ENCODE measurements at places on chromosomes 12 and 14. TPM values are rescaled to one million over a fixed set of nuclear protein-coding genes. Genes with fewer than 3 reads are reported as not detected.

- H3K27ac ChIP-seq = no peak overlapping the region
- H3K27me3 ChIP-seq = no peaks in the 10 kb centered on the region
- no peaks in the 10 kb centered on the region for H3K36me3 ChIP-seq
- peaks cover 12% of the 10 kb centered on the region for H3K4me1 ChIP-seq
- no peak overlapping the region for H3K4me3 ChIP-seq
Measured at GRCh38 chr12:96404696-96405095, 4.5 kb upstream of the CDK17 start.

DNA sequence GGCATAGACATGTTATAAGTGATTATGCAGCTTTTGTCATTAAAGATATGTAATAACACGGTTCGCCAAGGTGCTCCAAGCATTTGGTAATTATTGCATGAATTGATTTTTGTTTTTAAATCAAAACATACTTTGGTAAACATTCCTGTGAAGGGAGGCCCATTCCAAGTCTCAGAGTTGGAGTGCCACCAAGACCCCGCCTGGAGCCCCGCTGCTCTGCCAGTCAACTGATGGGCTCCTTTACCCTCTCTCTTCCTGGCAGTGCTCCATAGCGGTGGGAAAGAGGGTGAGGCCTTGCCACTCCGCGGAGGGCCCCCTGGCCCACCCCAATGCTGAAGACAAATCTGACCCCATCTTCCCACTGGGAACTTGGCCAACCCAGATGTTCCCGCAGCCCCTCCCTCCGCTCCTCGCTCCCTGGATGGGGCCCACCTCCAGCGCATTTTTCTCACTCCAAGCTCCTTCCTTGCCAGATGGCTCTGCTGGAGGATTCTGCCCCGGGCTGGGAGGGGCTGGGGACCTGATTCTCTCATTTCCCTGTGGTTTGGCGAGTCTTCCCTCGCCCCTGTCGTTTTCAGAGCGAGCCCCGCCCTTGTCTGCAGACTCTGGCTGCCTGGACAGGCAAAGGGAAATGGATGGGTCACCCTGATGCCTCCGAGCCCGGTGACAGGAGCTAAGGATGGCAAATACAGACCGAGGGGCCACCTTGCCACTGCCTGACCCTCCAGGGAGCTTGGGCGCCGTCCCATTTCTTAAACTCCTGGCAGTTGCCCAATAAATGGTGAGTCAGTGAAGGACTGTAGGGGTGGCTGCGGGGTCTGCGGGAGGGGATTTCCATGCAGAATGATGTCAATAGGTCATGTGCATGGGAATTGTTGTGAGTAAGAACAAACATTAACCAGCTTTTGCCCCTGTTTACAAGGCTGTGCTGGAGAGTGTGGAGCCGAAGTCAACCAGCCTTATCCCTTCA lies 9.2 kb upstream of the PAPLN start:
- H3K36me3 ChIP-seq = peaks cover 38% of the 10 kb centered on the region
- peak; percentile 86 for DNase-seq
- peak overlapping the region; percentile 94 for H3K27ac ChIP-seq
- peaks cover 11% of the 10 kb centered on the region for H3K27me3 ChIP-seq

The SLC4A8 gene
- total RNA-seq = 1.1 TPM

GRCh38 chr12:52053536-52054209 lies 2.4 kb downstream of the NR4A1 start:
- H3K4me3 ChIP-seq = no peak overlapping the region
- H3K4me1 ChIP-seq = peaks cover 22% of the 10 kb centered on the region
- peaks cover 11% of the 10 kb centered on the region for H3K27me3 ChIP-seq
- no peak overlapping the region for H3K27ac ChIP-seq

The WDR20 gene
- 24.8 TPM for total RNA-seq

DNA sequence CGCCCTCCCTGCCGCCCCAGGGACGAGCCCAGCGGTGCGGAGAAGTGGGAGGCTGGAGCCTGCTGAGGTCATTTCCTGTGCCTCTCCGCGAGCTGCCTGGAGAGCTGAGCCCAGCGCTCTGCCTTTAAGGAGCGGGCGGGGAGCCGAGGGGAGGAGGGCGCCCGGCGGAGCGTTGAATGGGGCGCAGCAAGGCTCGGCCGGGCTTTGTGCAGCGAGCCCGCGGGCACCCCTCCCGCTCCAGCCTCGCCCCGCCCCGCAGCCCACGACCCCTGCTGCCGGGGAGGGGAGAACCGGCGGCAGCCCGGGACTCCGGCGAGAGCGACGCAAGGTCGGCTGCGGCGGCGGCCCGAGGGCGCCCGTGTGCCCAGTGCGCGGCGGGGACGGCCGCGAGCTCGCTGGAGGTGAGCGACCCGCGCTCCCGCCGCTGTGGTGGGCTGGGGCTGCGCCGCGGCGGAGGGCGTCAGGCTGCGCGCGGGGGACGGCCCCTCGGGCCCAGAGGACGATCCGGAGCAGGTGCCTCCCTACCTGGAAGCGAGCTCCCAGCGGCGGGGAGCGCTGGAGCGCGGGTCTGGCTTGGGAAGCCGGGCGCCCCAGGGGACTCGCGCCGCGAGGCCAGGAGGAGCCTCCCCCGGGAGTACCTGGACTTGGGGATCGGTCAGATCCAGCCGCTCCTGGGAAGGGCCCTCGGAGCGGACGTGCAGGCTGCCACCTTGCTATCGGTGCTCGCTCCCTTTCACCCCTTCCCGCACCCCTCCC lies at the start of gene PLEKHH1:
Gene PLEKHH1, plus strand, starts transcription at position 293 of the 756 bp plus-strand sequence. CDS start 8,578 bp downstream, outside the sequence.
- no peaks in the 10 kb centered on the region for H3K27me3 ChIP-seq
- no peak within 1 kb of the TSS for H3K27ac ChIP-seq
- no peaks in the 10 kb centered on the region for H3K36me3 ChIP-seq
- H3K4me1 ChIP-seq = no peaks in the 10 kb centered on the region

The SMCO2 gene
- total RNA-seq = 0.37 TPM

DNA sequence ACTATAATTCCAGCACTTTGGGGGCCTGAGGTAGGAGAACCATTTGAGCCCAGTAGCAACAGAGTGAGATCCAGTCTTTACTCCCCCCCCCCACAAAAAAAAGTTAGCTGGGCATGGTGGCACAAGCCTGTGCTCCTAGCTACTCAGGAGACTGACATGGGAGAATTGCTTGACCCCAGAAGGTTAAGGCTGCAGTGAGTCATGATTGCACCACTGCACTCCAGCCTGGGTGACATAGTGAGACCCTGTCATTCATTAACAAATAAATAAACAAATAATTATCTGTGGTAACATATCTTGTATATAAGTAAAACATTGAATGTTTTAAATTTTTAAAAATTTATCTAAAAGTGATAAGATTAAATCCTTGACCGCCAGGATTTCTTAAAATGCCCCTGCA lies 4.8 kb downstream of the ENTPD5 start:
- H3K4me1 ChIP-seq = peaks cover 6% of the 10 kb centered on the region
- H3K27me3 ChIP-seq = no peaks in the 10 kb centered on the region
- no peak overlapping the region for H3K27ac ChIP-seq
- DNase-seq = peak; percentile 31

DNA sequence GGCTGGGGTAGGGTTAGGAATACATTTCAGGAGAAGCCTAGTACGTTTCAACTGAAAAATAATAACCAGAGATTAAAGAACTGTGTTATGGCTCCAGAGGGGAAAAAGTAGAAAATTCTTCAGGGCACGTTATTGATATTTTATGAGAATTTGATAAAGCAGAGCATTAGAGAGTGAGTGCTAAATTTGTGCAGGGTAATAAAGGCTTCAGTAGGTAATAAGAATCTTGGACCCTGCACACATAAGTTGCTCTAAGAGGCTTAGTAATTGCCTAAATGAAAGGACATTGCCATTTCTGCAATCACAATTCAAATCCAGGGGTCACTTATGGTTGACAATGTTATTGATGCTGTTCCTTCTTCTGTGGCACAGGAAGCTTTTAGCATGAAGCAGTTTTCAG lies 439.4 kb upstream of the DCN start:
- no peak for DNase-seq
- peaks cover 14% of the 10 kb centered on the region for H3K4me1 ChIP-seq
- no peak overlapping the region for H3K27ac ChIP-seq
- no peaks in the 10 kb centered on the region for H3K27me3 ChIP-seq

The PDE3A gene
- not detected for total RNA-seq

The USP44 gene
- total RNA-seq = not detected

GRCh38 chr12:26100666-26101349 lies 24.0 kb downstream of the BHLHE41 start:
- no peaks in the 10 kb centered on the region for H3K27me3 ChIP-seq
- peaks cover 5% of the 10 kb centered on the region for H3K36me3 ChIP-seq
- no peak for DNase-seq
- H3K4me3 ChIP-seq = no peak overlapping the region
- no peak overlapping the region for H3K27ac ChIP-seq

DNA sequence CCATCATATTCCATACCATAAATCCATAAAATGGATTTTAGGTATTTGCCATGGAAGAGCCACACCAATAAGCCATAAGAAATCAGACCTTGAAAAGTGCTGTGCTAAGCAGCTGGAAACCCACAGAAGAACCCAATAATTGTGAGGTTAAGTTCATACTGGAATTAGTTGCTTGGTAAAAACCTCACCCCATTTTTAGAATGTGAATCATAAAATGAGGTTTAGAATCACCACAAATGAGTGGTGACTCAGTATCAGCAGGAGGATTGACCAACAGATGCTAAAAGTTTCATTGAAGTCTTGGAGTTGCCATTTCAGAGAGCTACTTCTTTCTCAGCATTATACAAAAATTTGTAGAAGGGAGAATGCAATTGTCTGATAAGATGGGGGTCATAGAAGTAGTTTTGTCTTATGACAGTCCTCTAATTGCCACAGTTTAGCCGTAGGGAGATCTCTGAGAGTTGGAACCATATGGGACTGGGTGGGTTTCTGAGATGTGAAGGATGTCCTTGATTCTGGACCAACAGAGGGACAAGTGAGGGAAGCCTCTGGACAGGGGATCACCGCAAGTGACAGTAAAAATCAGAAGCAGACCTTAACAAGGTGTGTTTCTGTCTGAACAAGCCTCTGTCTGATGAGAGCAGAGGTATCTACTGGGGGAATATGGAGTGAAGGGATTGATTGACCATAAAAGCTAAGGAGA lies 1.4 kb upstream of the STON2 start:
- H3K27ac ChIP-seq = peak overlapping the region; percentile 99
- DNase-seq = peak; percentile 91
- H3K36me3 ChIP-seq = peaks cover 7% of the 10 kb centered on the region

DNA sequence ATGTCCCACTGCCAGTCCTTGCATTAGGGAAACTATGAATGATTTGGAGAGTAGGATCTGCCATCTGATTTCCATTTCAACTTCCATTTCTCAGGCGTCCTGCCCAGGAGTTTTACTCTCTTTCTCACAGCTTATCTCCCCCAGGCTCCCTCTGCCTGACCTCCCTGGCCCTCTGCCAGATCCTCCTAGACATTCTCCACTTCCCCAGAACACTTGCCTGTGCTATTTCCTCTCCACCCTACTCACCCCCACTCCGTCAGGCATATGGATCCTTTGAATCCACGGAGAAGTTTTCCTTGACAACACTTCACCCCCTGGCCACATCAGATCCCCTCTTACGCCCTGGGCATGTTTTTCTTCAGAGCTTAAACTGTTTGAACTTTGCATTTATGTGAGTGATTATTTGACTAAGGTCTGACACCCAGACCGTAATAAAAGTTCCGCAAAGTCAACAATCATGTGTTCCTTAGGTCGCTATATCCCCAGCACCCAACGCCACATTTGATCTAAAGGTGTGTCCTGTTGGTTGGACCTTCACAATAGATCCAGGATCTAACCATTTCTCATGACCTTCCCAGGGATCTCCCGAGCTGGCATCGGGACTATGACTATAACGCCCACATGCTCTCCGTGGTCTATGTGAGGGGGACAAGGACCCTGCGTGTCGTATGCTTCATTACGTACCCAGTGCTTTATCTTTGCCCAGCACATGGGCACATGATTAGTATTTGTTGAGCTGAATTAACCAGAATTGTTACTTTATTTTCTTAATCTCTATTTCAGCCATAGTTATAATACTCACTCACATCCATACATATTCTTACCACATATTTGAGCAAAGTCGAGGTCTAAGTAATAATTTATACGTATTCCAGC lies 255.8 kb upstream of the FOXN3 start:
- no peaks in the 10 kb centered on the region for H3K27me3 ChIP-seq
- H3K4me3 ChIP-seq = no peak overlapping the region
- H3K27ac ChIP-seq = no peak overlapping the region
- DNase-seq = no peak
- H3K4me1 ChIP-seq = peaks cover 5% of the 10 kb centered on the region

The CIT gene
- total RNA-seq = 25.0 TPM

The RAN gene
- 1,467 TPM for total RNA-seq

DNA sequence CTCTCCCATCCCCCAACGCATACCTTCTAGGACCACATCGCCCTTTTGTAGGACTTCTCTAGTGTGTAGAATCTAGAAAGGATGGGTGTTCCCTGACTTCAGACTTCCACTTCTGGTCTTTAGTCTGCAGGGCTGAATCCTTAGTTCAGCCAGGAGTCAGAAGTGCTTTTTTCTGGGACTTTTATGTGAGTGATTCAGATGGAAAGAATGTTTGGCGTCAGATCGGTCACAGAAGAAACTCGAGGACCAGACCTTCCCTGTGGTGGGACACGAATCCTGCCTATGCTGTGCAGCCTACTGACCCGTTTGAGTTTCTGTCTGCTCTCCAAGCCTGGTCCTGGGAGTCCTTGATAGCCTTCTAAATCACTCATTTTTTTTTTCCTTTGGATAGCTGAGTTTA lies 165.4 kb upstream of the SSTR1 start:
- H3K4me1 ChIP-seq = peaks cover 5% of the 10 kb centered on the region
- no peak overlapping the region for H3K27ac ChIP-seq
- H3K27me3 ChIP-seq = no peaks in the 10 kb centered on the region
- peak; percentile 37 for DNase-seq
- H3K4me3 ChIP-seq = no peak overlapping the region

DNA sequence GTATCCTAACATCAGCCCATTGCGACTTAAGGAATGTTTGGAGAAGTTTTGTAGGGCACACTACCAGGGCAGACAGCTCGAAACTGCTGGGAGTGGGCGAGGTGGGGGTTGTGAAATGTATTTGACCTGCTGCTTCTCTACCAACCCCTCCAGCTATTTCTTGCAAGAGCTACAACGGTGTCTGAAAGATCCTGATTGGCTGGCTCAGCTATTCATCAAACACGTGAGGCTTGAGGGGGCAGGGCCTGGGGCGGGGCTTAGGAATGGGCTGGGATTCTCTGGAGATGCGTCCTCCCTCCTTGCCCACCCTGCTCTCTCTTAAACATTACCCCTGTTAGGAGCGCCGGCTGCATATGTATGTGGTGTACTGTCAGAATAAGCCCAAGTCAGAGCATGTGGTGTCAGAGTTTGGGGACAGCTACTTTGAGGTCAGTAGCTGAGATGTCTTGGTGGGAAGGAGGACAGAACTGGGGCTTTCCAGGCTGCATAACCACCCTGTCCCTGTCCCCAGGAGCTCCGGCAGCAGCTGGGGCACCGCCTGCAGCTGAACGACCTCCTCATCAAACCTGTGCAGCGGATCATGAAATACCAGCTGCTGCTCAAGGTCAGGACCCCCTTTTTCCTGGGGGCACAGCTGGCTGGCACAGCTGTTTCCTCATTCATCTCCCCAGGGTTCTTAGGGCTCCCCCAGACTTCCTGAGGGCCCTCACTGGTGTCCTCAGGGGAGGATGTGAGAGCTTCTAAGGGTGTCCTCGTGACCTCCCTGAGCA lies 3.1 kb downstream of the ARHGEF25 start:
- peak; percentile 44 for DNase-seq
- H3K36me3 ChIP-seq = no peaks in the 10 kb centered on the region
- no peak overlapping the region for H3K27ac ChIP-seq
- no peaks in the 10 kb centered on the region for H3K4me1 ChIP-seq
- H3K4me3 ChIP-seq = no peak overlapping the region
- H3K27me3 ChIP-seq = peaks cover 21% of the 10 kb centered on the region

GRCh38 chr14:91827746-91828145 lies 39.6 kb downstream of the TC2N start:
- H3K4me3 ChIP-seq = no peak overlapping the region
- DNase-seq = no peak
- H3K36me3 ChIP-seq = no peaks in the 10 kb centered on the region
- peaks cover 11% of the 10 kb centered on the region for H3K4me1 ChIP-seq
